Gastroesophageal sphincter (tissue), 4 donors: ENCODE measurements at places on chromosomes 7 and 10.

GRCh38 chr10:121069061-121069850, 218.1 kb downstream of the WDR11 start:
- ATAC-seq = no peak
- no peak overlapping the region for H3K4me3 ChIP-seq
- no peaks in the 10 kb centered on the region for H3K27me3 ChIP-seq
- peaks cover 10% of the 10 kb centered on the region for H3K4me1 ChIP-seq
- H3K27ac ChIP-seq = peak overlapping the region; percentile 68

DNA sequence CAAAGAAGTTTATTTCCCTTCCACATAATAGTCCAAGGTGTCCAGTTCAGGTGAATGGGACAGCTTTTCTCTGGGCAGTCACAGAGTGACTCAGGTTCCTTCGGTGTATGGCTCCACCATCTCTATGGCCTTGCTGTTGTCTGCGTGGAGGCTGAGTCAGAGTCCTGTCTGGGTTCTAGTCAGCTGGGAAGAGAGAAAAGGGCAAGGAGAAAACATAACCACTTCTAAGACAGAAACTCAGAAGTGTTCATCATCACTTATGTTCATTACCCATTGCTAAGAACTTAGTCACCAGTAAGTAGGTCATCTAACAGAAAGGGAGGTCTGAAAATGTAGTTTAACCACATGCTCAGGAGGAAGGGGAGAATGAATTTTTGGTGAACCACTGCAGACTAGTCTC, 32.4 kb upstream of the CCDC7 start:
- peaks cover 13% of the 10 kb centered on the region for H3K4me1 ChIP-seq
- ATAC-seq = no peak
- no peaks in the 10 kb centered on the region for H3K27me3 ChIP-seq
- H3K36me3 ChIP-seq = no peaks in the 10 kb centered on the region
- H3K4me3 ChIP-seq = no peak overlapping the region

- H3K4me1 ChIP-seq = no peaks in the 10 kb centered on the region
- no peak overlapping the region for H3K4me3 ChIP-seq
- no peak for ATAC-seq
- no peak overlapping the region for H3K27ac ChIP-seq
These were observed 21.3 kb downstream of the TIAL1 start for GRCh38 chr10:119575506-119575905.

- no peak overlapping the region for H3K4me3 ChIP-seq
- H3K27me3 ChIP-seq = no peaks in the 10 kb centered on the region
- H3K4me1 ChIP-seq = no peaks in the 10 kb centered on the region
- H3K36me3 ChIP-seq = no peaks in the 10 kb centered on the region
These were observed 101.0 kb upstream of the AGR3 start for GRCh38 chr7:16982640-16983350.

DNA sequence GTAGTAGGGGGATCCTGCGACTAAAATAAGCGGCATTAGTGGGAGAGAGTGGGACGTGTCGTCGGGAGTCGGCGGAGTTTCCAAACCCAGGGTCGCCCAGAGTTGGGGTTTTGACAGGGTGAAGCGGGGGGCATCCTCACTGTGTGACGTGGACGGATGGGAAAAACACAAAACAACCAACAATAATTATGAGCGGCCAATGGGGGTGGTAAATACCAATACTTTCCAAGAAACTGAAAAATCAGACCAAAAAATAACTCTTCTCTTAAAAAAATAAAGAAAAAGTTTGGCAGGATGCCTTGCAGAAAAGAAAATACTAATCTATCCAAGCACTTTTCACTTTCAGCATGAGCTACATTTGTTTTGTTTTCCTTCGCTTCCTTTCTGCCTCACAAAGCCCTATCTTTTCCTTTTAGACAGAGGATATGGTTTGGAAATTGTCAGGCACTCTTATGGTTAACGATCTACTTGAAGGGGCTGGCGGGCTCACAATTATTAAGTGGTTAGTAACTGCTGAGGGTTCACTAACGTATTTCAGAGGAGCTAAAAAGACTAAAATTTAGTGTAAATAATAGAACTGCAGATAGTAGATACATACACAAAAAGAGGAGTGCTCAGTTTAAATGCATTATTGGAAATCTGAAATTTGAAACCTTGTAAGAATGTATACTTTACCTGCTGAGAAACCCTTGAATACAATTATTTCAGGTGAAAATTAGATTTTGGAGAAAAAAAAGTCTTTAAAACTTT, 802 bp upstream of the CDK6 start:
- no peaks in the 10 kb centered on the region for H3K36me3 ChIP-seq
- no peak for ATAC-seq
- H3K27ac ChIP-seq = peak overlapping the region; percentile 95
- H3K4me3 ChIP-seq = peak overlapping the region; percentile 85
- peaks cover 2% of the 10 kb centered on the region for H3K4me1 ChIP-seq

GRCh38 chr10:67878133-67878532, 6.3 kb upstream of the SIRT1 start:
- ATAC-seq = no peak
- no peaks in the 10 kb centered on the region for H3K27me3 ChIP-seq
- no peak overlapping the region for H3K4me3 ChIP-seq
- H3K36me3 ChIP-seq = no peaks in the 10 kb centered on the region
- H3K4me1 ChIP-seq = no peaks in the 10 kb centered on the region

DNA sequence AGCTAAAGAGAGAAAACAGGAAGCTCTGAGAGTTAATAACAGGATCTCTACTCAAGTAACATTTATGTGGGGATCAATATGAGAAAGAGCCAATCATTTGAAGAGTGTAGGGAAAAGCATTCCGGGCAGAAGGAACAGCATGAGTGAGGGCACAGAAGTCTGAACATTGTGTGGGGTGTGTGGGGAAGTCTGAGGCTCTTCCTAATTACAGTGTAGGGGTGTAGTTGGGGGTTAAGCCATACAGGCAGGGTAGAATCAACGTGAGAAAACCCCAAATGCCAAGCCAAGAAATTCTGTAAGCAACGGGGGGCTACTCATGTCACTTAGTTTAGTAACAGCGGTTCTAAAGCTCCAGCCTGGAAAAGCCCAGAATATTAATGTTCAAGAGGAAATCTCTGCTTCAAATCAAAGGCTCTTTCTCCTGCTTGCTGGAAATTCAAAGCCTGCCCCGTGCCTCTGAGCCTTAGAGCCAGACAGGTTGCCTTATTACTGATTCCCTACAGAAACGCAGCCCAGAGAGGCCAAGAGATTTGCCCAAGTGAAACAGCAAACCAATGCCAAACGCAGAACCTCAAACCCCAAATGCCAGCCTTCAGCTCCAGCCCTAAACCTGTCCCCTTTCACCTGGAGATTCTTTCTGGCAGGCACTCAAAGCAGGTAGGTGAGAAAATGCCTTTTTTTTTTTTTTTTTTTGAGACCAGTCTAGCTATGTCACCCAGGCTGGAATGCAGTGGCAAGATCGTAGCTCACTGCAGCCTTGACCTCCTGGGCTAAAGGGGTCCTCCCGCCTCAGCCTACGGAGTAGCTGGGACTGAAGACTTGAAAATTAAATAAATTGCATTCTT, 36.1 kb downstream of the DNAJB12 start:
- H3K4me1 ChIP-seq = peaks cover 14% of the 10 kb centered on the region
- no peaks in the 10 kb centered on the region for H3K36me3 ChIP-seq
- ATAC-seq = no peak
- H3K4me3 ChIP-seq = peak overlapping the region; percentile 53
- H3K27ac ChIP-seq = peak overlapping the region; percentile 89

DNA sequence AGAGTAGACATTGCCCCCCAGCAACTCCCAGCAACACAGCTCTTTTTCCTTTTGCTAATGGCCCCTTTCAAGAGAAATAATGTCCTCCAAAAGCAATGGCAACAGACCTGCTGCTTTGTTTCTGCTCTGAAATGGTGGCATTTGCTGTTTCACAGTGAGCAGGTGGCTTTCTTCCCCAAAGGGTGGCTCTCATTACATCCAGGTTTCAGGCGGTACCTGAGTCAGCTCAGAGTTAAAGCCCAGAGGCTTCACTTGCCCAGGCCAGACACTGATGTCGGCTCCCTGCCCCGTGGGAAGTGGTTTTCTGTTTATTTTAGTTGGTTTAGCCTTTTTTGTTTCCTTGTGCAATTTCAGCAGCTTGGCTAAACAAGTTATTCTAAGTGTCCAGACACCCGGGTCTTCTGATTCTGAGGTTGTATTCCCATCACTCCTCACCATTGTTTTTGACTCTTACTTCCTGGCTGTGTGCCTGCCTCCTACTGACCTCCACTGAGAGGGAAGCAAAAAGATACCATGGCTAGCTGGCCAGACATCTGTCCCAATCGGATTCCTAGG, 7.8 kb upstream of the ATOH7 start:
- ATAC-seq = no peak
- no peaks in the 10 kb centered on the region for H3K36me3 ChIP-seq
- no peaks in the 10 kb centered on the region for H3K4me1 ChIP-seq
- no peak overlapping the region for H3K27ac ChIP-seq

- no peak for ATAC-seq
- H3K4me1 ChIP-seq = no peaks in the 10 kb centered on the region
- H3K4me3 ChIP-seq = no peak overlapping the region
- H3K36me3 ChIP-seq = no peaks in the 10 kb centered on the region
These were observed 39.6 kb downstream of the COL26A1 start for GRCh38 chr7:101402081-101402779.

DNA sequence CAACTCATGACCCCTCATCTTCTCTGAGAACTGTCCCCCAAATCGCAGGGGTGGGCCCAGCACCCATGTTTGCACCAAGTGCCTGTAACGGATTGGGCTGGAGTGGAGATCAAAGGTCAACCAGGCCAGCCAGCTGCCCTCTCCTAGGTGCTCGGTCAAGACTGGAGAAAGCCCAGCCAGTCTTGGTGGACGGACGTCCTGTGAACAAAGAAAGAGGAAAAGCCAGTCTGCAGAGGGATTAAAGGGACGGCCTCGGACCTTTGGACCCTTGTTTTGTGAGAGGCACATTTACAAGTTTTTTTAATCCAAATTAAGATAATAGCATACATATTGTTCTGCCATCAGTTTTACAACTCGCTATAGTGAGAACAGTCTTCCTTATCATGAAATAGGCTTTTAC, 31.7 kb upstream of the GALNTL5 start:
- H3K27me3 ChIP-seq = peaks cover 5% of the 10 kb centered on the region
- no peaks in the 10 kb centered on the region for H3K36me3 ChIP-seq

DNA sequence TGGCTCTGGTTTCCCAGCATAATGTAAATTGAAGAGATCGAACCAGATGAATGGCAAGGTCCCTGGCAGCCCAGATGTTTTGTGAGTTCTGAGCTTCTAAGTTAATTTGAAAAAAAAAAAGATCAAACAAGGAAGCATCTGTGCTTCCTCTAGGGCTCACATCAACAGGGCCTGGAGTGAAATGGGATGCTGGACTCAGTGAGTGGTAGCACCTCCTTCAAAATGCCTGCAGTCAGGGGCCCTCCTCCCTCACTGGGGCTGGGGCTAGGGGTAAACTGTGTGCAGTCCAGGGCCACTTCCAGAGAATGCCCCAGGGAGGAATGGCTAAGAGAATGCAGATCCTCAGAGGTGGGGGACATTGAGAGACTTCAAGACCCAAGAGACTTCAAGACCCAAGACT, 6.0 kb upstream of the CUEDC2 start:
- H3K27me3 ChIP-seq = peaks cover 44% of the 10 kb centered on the region
- H3K36me3 ChIP-seq = no peaks in the 10 kb centered on the region
- H3K4me3 ChIP-seq = no peak overlapping the region
- H3K27ac ChIP-seq = no peak overlapping the region
- no peaks in the 10 kb centered on the region for H3K4me1 ChIP-seq
- no peak for ATAC-seq

- H3K4me1 ChIP-seq = peaks cover 3% of the 10 kb centered on the region
- H3K36me3 ChIP-seq = no peaks in the 10 kb centered on the region
- no peaks in the 10 kb centered on the region for H3K27me3 ChIP-seq
- H3K27ac ChIP-seq = peak overlapping the region; percentile 70
- peak; percentile 26 for ATAC-seq
These were observed 30.5 kb upstream of the TRIM8 start for GRCh38 chr10:102613785-102614184.

DNA sequence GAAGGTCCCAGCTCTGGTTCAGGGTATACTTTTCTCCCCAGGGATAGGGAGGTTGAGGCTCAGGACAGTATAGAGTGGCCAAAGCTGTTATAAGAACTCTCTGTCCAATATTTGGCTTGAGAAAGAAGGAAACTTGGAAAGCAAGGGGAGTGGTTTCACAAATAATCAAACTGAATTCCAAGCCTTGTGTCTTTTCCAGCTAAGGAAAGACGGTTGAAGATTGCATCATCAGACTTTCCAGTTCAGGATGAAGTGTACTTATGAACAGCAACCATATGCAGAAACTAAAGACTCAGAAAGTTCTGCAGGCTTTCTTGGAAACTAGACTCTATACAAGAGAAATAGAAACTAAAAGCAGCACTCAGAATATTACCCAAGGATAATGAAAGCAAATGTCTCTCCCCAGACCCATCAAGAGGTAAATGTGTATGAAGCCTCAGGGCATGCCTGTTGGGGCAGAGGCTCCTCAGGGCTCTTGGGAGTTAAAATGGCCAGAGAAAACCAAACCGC, 46.4 kb downstream of the RAMP3 start:
- no peaks in the 10 kb centered on the region for H3K27me3 ChIP-seq
- peak; percentile 80 for ATAC-seq

- no peak overlapping the region for H3K27ac ChIP-seq
- no peaks in the 10 kb centered on the region for H3K27me3 ChIP-seq
- H3K4me3 ChIP-seq = no peak overlapping the region
- H3K4me1 ChIP-seq = peaks cover 25% of the 10 kb centered on the region
- ATAC-seq = no peak
These were observed 286.5 kb downstream of the PTEN start for GRCh38 chr10:88149906-88150305.

DNA sequence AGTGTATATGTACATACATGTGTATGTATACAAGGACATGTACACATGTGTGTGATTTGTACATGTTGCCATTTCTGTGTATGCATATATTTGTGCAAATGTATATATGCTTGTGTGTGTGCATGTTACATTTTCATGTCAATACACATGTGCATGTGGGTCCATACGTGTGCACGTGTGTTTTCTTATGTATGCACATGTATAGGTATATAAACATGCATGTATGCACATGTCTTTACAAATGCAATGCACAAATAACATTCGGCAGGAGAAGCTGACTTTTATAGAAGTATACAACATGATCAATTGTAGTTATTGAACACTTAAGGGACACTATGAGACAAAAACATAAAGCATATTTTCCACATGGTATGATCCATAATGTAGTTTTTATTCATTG, 307.4 kb upstream of the SEMA3C start:
- H3K4me3 ChIP-seq = no peak overlapping the region
- H3K27me3 ChIP-seq = no peaks in the 10 kb centered on the region
- no peak for ATAC-seq
- H3K27ac ChIP-seq = no peak overlapping the region
- no peaks in the 10 kb centered on the region for H3K36me3 ChIP-seq
